ENCODE measurements at places on chromosomes 13 and 19.

DNA sequence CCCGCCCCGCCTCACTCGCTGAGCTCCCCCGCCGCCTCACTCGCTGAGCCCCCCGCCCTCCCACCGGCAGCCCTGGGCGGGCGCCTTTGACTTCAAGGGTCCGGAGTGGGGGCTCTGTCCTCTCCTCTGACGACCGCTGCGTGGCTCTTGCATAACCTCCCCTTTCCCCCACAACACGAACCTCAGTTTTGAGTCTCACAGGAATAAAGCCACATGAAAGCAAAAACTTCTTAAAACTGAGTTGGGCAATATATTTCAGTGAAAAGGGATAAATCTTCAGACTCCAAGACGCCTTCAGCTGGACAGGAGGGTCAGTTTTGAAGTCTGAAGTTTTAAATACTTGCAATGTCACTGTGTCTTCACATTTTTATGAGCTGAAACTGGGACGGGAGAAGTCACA is 70.6 kb upstream of the C13orf46 start:
- no peak for DNase-seq

DNA sequence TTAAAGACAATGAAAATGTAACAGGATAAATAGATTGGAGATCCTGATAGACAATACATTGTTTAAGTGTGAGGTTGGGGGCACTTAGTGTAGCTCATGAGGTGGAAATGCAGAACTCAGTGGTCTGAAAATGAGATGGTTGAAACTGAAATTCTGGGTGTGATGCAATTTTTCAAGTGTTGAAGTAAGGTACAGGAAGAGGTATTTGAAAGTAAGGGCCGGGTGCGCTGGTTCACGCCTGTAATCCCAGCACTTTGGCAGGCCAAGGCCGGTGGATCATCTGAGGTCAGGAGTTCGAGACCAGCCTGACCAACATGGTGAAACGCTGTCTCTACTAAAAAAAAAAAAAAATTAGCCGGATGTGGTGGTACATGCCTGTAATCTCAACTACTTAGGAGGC is 113.0 kb downstream of the UFM1 start:
- DNase-seq: no peak

DNA sequence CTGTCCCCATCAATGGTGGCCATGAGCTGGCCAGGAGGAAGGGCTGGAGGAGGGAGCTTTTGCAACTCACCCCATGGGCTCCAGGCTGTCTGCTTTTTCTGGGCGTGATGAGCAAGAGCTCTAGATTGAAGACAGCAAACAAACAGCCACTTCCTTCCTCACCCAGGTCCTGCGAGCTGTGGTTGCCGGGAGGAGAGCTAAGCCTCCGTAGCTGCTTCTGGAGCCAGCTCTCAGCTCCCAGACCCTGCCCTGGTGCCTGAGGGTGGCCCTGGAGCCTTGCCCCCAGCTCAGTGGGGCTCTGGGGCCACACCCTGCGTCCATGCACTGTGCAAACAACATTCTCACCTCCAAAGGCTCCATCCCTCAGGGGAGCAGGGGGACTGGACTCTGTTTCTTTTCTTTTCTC is 6.2 kb downstream of the MYO1F start:
- DNase-seq: no peak

DNA sequence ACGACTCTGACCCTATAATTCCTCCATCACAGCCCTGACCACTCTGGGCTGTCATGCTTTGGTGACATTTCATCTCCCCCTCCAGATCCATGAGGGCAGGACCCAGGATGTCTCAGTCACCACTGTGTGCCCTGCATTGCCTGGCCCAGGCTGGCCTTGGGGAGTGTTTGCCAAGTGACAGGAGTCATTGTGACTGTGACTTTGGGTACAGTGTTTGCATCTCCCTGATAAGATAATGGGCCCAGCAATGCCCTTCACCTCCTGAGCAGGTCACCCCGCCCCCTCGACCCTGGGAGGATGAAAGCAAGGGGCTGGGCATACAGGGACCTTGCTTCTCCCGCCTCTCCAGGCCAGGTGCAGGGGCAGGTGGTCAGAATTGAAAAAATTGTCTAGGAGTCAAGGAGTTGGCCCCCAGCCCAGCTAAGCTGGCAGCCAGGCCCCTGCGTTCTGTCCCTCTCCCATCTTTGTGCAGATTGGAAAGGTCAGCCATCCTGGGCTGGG is 5.9 kb upstream of the ATP4A start:
- no peak for DNase-seq

- DNase-seq: no peak
These were observed 678 bp downstream of the BCAT2 start for GRCh38 chr19:48810151-48810550.

DNA sequence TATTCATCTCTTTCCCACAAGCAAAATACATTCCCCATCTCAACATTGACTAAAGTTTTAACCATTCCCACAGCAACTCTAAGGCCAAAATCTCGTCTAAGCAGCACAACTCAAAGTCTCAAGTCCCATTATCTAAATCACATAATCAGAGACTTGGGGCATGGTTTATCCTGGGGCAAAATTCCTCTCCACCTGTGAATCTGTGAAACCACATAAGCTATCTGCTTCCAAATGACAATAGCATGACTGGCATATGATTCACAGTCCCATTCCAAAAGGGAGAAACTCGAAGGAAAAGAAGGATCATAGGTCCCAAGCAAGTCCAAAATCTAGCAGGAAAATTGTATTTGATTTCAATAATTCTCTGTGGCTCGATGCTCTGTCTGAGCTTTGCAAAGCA is 73.0 kb downstream of the ANKRD10 start:
- DNase-seq: no peak

GRCh38 chr19:39126312-39127187 is 964 bp downstream of the PAK4 start:
- DNase-seq: no peak

- DNase-seq: no peak
These were observed 414.2 kb upstream of the MIR17HG start for GRCh38 chr13:90933097-90933826.

- no peak for DNase-seq
These were observed 170.1 kb downstream of the OXGR1 start for GRCh38 chr13:96824140-96824539.

GRCh38 chr13:50573066-50573465 is 270.4 kb downstream of the DLEU7 start:
- no peak for DNase-seq

GRCh38 chr19:55484593-55485438 is at the start of gene NAT14:
TSS of gene NAT14 (plus strand) at chr19:55485188. CDS start at chr19:55485709, 521 bp downstream.
- peak; percentile 46 for DNase-seq

DNA sequence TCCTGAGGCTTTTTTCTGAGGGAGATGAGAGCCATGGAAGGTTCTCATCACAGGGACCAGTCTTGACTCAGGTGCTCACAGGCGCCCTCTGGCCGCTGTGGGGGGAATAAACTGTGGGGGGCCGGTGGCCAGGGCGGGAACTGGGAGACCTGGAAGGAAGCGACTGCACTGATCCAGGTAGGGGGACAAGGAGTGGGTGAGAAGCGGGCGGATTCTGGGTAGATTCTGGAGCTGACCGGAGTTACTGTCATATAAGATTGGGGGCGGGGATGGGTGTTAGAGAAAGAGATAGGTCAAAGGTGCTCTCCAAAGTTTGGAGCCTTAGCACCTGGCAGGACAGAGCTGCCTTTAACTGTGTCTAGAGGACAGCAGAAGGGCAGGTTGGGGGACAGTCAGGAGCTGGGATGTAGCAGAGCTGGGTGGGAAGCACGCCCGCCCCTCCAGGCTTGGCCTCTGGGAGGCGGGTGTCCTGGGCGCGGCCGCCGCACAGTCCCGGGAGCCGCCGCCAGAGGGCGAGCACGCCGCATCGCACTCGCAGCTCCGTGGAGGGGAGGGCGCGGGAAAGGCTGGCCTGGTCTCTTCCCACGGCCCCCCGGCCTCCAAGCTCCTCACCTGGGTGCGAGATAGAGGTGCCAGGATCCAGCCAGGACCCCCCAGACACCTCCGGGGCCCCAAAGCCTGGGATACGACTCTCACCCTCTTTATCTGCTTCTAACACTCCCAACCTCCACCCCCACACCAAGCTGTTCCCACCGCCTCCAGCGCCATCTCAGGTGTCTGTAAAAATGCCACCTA is 4.2 kb upstream of the DAND5 start:
- DNase-seq: peak; percentile 65

GRCh38 chr19:7866399-7867091 is 7.6 kb downstream of the PRR36 start:
- no peak for DNase-seq

DNA sequence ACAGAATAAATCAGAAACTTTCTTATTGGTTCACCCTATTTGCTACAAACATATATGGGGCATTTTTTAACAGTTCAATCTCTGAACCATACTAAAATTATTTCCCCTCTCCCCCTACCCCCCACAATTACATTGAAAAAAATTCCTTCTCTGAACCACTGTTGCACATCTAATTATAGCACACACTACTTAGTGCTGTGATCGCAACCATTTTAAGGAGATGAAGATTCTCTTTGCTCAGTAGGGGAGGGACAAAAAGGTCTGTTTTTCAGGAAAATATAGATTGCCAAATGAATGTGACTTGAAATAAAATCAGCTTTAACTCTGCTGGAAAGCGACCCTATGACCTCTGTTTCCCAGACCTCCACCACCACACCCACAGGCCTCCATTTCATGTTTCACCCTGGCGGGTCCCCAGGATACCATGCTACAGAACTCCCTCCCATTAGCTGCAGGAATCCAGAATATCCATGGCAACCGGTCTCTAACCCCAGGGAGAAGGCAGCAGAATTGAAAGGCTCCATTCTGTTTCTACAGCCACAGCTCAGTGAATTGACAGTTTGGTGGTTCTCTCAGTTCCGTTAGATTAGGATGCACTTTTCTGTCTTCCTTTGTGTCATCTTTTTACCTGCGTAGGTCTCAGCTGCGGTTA is 286.3 kb downstream of the TBC1D4 start:
- DNase-seq: no peak

- DNase-seq: no peak
These were observed 9.8 kb upstream of the CNMD start for GRCh38 chr13:52749419-52749818.

DNA sequence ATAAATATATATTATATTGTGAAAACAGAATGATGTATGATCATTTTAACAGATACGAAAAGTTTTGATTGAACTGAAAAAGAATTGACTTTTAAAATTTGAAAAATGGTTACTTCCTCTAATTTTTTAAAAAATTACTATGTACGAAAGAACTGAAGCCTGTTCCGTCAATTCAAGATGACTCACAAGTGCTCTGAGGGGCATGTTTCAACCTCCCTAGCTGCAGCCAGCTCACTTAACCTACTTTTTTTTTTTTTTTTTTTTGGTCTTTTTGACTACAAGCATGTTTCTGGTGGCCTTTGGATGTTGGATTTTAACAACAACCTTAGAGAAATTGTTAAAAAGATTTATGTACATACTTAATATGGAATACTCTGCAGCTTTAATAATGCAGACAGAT is 1139.3 kb downstream of the DIAPH3 start:
- no peak for DNase-seq

- no peak for DNase-seq
These were observed 36.0 kb downstream of the SPTBN4 start for GRCh38 chr19:40502647-40503319.

- DNase-seq: no peak
These were observed 141.9 kb downstream of the PCCA start for GRCh38 chr13:100230769-100231149.

GRCh38 chr13:98919566-98919965 is 58.3 kb downstream of the DOCK9 start:
- no peak for DNase-seq

DNA sequence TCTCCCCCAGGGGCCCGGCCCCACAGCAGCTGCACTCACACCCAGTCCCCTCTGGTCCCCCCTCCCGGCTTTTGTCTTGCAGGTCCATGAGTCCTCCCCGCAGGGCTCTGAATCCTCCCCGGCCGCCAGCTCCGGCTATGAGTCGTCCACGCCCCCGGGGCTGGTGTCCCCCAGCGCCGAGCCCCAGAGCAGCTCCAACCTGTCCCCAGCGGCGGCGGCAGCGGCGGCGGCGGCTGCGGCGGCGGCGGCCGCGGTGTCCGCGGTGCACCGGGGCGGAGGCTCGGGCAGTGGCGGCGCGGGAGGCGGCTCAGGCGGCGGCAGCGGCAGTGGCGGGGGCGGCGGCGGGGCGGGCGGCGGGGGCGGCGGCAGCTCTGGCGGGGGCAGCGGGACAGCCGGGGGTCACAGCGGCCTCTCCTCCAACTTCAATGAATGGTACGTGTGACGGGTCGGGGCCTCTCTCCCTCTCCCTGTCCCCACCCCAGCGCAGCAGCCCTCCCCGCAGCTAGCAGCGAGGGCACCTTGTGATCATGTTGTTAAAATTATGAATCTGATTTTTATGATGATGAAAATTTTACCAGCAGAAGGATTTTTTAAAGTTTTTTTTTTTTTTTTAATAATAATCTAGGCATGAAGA is 3.8 kb downstream of the ZIC2 start:
- DNase-seq: no peak

- peak; percentile 85 for DNase-seq
These were observed at the start of gene ZNF549 for GRCh38 chr19:57527136-57527881. TSS of gene ZNF549 (plus strand) at chr19:57527356. CDS start at chr19:57527574, 218 bp downstream.

- DNase-seq: no peak
These were observed 21.4 kb downstream of the CFAP97D2 start for GRCh38 chr13:114200399-114200911.

GRCh38 chr13:38421590-38422560 is 72.2 kb downstream of the UFM1 start:
- DNase-seq: no peak

DNA sequence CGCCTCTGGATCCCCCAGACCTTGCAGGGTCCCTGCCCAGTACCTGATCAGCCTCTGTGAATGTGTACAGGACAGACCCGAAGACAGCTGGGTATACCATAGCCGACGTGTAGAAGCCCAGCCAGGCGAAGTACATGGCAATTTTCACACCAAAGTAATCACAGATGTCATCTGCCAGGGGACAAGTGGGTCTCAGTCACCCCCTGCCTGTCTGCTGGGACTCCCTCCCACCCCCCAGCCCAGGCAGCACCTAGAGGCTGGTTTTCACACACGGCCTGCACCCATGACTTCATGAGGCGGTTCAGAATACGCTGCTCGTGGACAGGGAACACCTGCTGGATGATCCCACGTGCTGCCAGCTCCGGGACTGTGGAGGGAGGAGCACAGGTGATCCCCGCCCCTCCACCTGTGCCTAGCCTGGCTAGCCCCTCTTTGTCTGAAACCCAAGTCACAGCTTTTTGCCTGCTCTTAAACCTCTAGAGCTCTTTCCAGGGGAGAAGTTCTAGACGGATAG is 3.6 kb downstream of the ANO8 start:
- no peak for DNase-seq

DNA sequence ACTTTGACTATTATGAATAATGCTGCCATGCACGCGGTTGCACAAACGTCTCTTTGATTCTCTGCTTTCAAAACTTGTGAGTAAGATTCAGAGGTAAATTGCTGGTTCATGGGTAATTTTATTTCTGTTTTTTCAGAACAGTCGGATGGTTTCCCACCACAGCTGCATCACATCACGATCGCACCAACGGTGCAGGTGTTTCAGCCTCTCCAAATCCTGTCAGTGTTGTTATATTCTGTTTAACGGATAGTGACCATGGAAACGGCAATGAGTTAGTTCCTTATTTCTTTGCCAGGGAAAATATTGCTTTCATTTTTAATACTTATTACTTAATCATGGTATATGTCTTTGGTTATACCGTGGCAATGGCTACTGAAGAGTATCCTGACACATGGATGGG is 19.1 kb upstream of the ZNF835 start:
- no peak for DNase-seq

- DNase-seq: no peak
These were observed 3.0 kb upstream of the RNF113B start for GRCh38 chr13:98180092-98180491.
